Sigmoid colon (tissue), 7 donors: ENCODE measurements at places on chromosomes 5 and 9.

- no peak for DNase-seq
Observed at GRCh38 chr9:125522328-125522725, 184.7 kb downstream of the MAPKAP1 start.

- peak; percentile 21 for DNase-seq
Observed at GRCh38 chr5:132233081-132233480, 5.4 kb upstream of the P4HA2 start.

DNA sequence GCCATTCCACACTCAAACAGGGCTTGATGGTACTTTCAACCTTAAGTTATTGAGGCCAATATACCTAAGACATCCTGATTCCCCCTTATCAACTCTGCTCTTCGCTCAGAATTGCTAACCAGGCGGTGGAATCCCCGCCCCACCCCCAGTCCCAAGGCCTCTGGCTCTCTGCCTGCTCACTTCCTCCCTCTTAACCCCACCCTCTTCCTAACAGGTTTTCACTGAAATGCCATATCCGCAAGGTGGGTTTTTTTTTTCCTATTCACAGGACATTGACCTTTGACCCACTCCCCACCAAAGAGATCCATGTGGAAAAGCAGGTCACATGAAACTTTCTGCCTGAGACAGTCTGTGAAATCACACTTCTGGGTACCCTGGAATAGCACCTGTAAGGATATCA is 66.6 kb upstream of the IFNK start:
- DNase-seq, result no peak

- DNase-seq, result no peak
Observed at GRCh38 chr5:143733665-143734455, 78.1 kb upstream of the HMHB1 start.
